Brain pericyte (primary cell): ENCODE measurements at places on chromosomes 5 and 9.

GRCh38 chr5:91388362-91388761, 5.2 kb upstream of the ARRDC3 start:
- no peak for DNase-seq

DNA sequence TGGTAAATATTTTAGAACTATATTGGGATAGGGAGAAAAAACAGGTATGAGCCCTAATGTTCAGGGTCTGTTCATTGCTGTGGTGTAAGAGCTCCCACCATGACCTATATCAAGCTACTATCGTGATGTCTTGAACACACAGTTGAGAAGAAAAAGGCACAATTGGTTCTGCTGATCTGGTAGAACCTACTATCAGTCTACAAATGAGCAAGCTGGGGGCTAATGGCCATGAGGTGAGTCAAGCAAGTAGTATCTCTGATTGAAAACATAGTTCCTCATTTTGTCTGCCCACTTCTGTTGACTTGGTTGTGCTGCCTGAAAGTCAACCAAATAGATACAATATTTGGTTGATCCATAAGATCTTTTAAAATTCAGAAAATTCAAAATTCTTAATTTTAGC, 1026.3 kb downstream of the CDH12 start:
- no peak for DNase-seq

GRCh38 chr5:8981496-8981895, 564.4 kb downstream of the SEMA5A start:
- DNase-seq: no peak

GRCh38 chr5:116303810-116304209, 219.0 kb downstream of the COMMD10 start:
- no peak for DNase-seq

GRCh38 chr5:111731638-111732037, 25.4 kb downstream of the NREP start:
- DNase-seq: no peak

GRCh38 chr5:122434205-122434970, 122.4 kb downstream of the SNCAIP start:
- peak; percentile 69 for DNase-seq

DNA sequence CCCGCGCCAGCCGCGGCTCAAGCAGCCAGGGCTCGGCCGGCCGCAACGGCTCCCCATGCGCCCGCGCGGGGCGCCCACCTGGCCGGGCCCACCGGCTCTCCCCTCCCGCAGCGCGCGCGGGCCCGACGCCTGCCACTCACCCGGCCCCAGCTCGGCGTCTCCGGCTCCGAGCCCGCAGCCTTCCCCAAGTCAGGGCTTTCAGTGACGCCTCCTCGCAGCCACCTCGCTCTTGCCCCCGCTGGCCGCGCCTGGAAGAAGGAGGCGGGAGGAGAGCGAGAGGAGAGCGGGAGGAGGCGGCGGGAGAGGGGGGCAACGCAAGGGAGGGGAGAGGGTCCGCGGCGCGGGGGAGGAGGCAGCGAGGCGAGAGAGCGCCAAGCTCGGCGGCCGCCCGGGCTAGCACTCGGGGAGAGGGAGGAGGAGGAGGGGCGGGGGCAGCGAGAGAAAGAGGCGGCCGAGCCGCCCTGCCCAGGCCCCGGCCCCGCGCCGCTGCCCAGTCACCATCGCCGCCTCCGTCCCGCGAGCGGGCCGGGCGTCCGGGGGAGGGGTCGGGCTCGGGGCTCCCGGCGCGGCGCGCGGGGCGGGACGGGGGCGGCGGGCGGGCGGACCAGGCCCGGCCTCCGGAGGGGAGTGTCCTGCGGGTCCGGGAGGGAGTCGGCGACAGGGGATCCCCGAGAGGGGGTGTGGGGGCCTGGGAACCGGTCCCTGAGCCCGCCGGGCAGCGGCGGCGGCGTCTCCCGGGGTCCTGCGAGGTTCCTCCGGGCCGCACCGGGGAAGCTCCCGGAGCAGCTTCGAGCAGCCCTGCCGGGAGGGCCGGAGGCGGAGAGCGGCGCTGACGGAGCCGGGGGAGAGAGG, at the start of gene LHFPL2:
LHFPL2 (minus strand) TSS at position 414 of the 852 bp plus-strand sequence. CDS start 138,559 bp downstream, outside the sequence.
- DNase-seq: no peak

GRCh38 chr9:89747596-89747995, 142.8 kb downstream of the GADD45G start:
- no peak for DNase-seq

GRCh38 chr9:3367185-3367584, 158.6 kb downstream of the RFX3 start:
- no peak for DNase-seq

GRCh38 chr5:53671447-53671846, 111.0 kb downstream of the NDUFS4 start:
- no peak for DNase-seq

- DNase-seq: no peak
Observed at GRCh38 chr5:179755022-179755421, 22.4 kb downstream of the MAML1 start.

DNA sequence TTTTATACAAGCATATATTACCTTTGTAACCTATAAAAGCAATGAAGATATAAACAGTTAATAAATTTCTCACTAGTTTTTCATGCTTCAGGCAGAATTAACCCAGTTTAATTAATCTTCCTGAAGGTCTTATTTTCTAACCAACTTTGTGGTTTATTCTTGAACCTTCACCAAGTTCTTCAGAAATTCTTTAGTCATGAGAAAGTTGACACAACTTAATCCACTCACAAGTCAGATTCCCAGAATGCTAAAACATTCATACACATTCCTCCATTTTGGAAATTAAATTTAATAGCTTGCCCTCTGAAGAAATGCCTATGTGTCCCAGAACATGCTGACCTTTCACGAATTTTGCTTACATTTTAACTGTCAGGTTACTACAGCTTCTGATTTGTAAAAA, 105.4 kb upstream of the PAM start:
- no peak for DNase-seq

- DNase-seq: no peak
Observed at GRCh38 chr9:14451949-14452348, 138.0 kb upstream of the NFIB start.

DNA sequence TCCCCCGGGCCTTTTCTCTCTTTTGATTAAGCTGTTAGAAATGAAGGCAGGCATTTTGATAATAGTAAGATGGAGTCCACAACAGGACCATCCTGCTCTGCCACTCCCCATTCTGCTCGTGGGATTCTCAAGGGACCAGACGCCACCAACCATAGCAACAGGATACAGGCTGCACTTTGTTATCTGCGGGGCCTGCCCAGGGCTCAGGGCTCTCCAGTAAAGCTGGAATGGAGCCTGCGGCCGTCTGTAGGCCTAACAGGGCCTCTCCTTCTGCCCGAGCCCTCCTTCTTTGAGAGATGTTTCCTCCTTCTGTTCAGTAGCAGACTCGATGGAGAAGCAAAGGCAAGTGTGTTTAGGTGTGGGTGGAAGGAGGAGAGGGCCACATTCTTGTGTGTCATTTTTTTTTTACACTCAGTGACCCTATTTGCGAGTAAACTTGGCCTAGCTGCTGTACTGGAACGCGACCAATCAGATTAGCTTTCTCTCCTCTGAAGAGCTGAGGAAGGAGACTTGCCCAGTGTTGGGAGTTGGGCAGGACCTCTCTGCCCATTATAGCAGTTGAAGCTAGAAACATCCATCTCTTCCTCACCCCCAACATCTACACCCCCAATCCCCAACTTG, 8.9 kb upstream of the EPB41L4B start:
- no peak for DNase-seq

DNA sequence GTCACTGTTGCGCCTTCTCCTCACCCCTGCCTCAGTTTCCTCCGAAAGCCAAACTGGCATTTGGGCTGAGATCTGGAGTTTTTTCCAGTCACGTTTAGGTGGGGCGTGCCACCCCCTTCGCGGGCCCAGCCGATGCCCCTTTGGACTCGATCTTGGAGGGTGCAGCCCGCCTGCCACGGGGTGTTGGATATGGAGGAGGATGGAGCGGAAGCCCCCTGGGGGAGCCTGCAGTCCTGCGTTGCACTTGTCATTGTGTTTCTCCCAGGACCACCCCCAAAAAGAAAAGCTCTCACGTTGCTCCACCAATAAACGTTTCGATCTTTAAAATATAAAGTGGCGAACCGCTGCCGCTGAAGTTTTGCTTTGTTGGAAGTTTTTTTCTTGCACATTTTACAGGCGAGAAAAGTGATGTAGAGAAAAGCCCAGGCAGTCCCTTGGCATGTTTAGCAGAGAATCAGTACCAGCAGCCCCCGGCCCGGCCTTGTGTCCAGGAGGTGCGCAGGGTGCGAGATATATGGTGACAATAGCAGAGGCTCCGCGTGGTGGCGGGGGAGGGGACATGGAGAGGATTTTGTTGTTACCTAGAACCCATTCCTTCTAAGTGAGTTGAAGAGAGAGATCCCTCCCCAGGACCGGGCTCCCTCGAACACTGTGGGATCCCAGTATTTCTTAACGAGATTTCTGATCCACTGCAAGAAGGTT, 681 bp downstream of the F2R start:
- no peak for DNase-seq

- DNase-seq: no peak
Observed at GRCh38 chr9:126301985-126302603, 24.5 kb upstream of the MVB12B start.

DNA sequence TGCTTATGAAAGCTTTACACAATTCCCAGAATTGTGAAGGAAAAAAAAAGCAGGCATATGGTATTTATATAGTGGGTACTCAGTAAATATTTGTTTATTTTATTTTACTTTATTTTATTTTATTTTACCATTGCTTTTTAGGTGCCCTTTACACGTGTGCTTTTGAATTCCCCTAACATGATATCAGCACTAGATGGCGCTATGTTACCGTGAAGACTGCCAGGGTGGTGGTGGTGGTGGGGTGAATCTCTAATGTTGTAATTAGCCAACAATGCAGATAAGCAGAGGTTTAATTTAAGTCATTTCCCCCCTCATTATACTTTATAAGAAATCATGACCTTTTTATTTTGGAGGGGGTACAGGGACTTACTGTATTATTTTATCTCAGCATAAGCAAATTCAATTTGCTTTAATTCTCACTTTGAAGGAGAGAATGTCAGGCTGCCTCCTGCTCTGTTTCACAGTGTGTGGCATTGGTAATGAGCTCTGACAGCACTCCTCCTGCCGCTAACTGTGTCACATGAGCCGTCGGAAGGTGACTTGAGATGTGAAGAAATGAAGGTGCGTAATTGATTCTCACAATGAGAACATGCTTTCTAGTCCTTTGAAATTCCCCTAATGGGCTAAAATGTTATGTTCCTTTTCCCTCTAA, 165.6 kb downstream of the YTHDC2 start:
- DNase-seq: no peak

DNA sequence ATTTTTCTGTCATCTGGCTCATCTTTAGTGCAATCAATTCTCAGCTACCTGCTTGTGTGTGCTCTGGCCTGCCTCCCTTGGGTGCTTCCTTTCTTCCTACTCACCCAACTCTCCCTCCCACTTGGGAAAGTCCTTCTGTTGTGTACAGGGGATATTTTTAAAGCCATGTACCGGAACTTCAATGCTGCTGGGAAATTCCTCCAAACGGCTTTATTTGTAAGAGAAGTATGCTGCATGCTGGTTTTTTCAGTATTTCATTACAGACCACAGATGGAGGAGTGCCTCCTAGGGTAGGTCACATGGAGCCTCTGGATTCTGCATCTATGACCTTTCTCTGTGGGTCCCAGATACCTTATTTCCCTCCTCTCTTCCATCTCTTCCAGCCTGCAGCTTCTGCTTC, 5.4 kb upstream of the HMHB1 start:
- peak; percentile 25 for DNase-seq

DNA sequence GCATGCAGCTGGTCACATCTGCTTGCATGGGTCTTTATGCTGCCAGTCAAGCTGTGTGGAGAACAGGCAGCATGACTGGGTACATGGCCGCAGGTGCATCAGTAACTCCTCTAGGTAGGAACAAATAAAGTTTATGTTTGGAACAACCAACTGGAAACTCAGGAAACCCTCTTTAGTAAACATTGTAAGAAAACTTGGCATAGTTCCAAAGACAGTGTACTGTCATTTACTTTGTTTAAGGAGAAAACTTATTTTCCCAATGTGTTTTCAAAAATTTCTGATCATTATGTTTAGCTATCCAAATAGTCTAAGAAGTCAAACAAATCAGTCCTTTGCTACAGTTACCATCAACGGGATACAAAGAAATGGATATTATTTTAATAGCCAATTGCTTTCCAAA, 386.0 kb downstream of the CHSY3 start:
- DNase-seq: no peak

DNA sequence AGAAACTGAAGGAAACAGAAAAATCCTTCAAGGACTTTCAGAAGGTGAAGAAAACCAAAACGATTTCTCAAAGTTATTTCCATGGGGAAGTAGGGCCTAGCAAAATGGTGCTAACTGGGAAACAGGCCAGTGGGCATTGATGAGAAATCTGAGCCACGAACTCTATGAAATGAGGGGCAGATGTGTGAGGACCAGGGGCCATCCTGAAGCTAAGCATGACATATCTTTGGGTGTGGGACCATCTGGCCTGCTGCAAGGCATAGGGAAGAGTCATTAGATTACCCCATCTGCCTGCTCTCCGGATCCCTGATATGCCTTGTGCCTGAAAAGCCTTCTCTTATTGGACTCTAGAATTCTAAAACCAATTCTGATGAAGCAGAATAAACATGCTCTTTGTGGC, 143.8 kb downstream of the PALM2AKAP2 start:
- DNase-seq: no peak

DNA sequence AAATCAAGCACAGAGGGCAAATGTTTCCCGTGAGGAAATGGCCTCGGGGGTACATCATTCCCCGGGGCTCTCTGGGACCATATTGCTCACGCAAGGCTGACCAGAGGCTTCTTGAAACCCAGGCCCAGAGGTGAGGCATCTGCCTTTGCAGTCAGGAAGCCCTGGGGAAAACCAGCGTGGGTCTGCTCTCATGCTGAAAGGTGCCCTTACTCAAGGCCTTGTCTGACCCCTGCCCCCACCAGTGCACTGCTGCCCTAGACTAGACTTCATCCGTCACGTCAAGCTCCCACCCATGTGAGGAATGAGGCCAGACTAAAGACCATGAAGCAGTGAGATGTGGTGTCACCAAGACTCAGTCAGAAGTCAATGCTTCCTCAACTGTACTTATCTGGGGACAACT, 66.1 kb downstream of the PAX5 start:
- no peak for DNase-seq

DNA sequence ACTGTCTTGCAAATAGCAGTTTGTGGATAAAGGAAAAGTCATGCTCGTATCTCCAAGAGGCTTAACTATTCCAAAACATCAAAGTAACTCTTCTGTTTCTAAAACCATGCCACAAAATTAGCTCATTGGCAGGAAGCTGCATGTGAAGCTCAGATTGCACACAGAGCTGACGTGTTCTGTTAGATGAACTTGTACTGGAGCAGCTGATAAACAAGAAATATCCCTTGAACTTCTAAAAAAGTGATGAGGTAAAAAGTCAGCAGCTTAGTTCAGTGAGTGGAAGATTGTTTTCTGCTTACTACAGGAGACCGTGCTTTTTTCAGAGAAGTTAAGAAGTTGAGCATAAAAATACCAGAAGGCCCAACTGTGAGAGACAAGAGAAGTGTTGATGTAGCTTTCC, 113.2 kb downstream of the SLC12A2 start:
- no peak for DNase-seq
